Naive thymus-derived CD8-positive, alpha-beta T cell (primary cell): ENCODE measurements at places on chromosomes 2 and 18. TPM values are rescaled to one million over a fixed set of nuclear protein-coding genes. Genes with fewer than 3 reads are reported as not detected.

DNA sequence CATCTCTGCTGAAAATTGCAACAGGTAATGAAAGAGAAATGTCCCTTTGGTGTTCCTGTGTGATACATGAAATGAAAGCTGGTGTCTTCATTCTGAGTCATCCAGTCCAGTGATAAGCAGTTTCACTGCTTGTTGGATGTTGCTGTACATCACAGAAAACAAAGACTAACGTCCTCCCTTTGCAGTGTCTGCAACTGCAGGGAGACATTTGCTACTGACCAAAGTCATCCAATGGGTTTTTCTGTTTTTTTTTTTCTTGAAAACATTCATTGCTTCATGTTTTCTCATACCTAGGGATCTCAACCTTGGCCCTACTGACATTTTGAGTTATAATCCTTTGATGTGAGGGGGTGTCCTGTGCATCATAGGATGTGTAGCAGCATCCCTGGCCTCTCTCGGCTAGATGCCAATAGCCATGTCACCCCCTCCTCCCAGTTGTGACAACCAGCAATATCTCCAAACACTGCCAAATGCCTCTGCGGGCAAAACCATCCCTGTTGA lies 63.6 kb upstream of the FZD5 start:
- no peaks in the 10 kb centered on the region for H3K27me3 ChIP-seq
- DNase-seq, result no peak
- no peak overlapping the region for H3K27ac ChIP-seq
- H3K4me1 ChIP-seq, result no peaks in the 10 kb centered on the region

GRCh38 chr18:49768051-49768391 lies 45.3 kb downstream of the ACAA2 start:
- no peaks in the 10 kb centered on the region for H3K36me3 ChIP-seq
- no peak overlapping the region for H3K27ac ChIP-seq
- no peak overlapping the region for H3K4me3 ChIP-seq
- H3K4me1 ChIP-seq, result no peaks in the 10 kb centered on the region
- no peak for DNase-seq
- H3K27me3 ChIP-seq, result no peaks in the 10 kb centered on the region

- no peak overlapping the region for H3K4me3 ChIP-seq
- H3K27me3 ChIP-seq, result no peaks in the 10 kb centered on the region
- H3K36me3 ChIP-seq, result peaks cover 86% of the 10 kb centered on the region
- H3K27ac ChIP-seq, result no peak overlapping the region
- DNase-seq, result no peak
These were observed 36.3 kb downstream of the SMAD4 start for GRCh38 chr18:51066273-51066672.

DNA sequence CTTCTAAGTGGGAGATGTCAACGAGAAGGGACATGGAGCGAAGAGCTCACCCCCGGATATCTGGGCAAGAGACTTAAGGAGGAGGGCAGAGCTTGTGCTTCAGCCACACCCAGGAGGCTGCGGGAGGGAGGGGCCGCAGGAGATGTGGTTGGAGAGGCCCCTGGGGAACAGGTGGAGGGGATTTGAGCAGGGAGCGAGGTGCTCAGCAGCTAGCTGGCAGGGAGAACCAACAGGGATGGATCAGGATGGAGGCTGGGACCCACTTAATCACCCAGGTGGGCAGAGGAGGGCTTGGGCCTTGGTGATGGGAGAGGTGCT lies 78.3 kb downstream of the MBP start:
- H3K4me3 ChIP-seq, result peak overlapping the region; percentile 90
- peaks cover 71% of the 10 kb centered on the region for H3K4me1 ChIP-seq
- H3K36me3 ChIP-seq, result no peaks in the 10 kb centered on the region
- peak overlapping the region; percentile 99 for H3K27ac ChIP-seq
- DNase-seq, result no peak

DNA sequence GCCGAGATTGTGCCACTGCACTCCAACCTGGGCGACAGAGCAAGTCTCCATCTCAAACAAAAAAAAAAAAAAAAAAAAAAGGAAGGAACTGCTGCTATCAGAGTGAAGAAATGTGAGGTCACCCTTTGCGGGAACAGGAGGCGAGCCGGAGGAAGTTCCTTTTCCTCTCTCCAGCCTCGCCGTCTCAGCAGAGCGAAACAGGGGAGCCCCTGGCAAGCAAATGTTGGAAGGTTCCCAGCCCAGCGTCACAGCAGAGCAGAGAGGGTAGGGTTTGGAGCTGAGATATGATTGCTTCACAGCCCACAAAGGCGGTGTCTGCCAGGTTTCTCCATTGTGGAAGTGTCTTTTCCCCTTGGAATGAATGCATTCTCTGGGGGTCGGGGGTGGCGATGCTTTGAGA lies 28.5 kb downstream of the SLC20A1 start:
- H3K27ac ChIP-seq, result no peak overlapping the region
- H3K4me1 ChIP-seq, result peaks cover 8% of the 10 kb centered on the region
- no peak overlapping the region for H3K4me3 ChIP-seq
- peaks cover 3% of the 10 kb centered on the region for H3K27me3 ChIP-seq
- DNase-seq, result no peak

DNA sequence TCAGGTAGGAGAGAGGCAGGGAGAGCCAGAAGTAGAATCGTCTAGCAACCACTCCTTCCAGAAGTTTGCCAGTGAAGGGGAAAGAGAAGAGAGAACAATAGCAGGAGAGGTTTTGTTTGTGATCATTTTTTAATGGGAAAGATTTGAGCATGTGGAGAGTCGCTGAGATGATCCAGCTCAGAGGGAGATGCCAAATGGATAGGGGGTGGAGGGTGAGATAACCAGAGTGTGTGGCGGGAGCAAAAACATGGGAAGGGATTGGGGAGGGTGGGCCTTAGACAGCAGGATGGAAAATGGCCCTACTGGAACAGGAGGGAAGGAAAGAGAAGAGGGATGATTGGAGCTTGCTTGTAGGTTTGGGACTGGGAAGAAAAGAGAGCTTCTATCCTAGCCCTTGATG lies 269.8 kb downstream of the GLI2 start:
- no peak overlapping the region for H3K27ac ChIP-seq
- H3K4me3 ChIP-seq, result no peak overlapping the region
- H3K27me3 ChIP-seq, result peaks cover 35% of the 10 kb centered on the region
- H3K36me3 ChIP-seq, result peaks cover 2% of the 10 kb centered on the region

- no peak overlapping the region for H3K4me3 ChIP-seq
- no peak for DNase-seq
- H3K36me3 ChIP-seq, result no peaks in the 10 kb centered on the region
- H3K4me1 ChIP-seq, result peaks cover 19% of the 10 kb centered on the region
These were observed 419.9 kb upstream of the HS6ST1 start for GRCh38 chr2:128738446-128739110.

DNA sequence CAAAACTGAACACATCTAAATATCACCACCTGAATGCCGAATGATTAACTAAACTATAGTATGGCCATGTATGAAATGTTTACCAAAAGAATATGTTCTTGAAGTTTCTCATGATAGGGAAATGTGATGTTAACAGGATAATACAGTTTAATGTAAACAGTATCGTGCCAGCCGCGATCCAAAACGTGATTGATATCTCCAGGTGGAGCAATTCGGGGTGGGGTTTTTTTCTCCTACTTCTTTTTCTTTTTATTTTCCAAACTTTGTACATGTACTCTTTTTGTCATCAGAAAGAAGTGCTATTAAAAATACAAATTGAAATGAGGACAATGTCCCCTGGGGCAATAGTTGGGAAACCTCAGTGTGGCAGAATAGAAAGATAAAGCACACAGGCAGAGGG lies 4.0 kb upstream of the BIN1 start:
- no peak overlapping the region for H3K27ac ChIP-seq
- no peak for DNase-seq
- no peaks in the 10 kb centered on the region for H3K36me3 ChIP-seq

- no peak overlapping the region for H3K27ac ChIP-seq
- no peaks in the 10 kb centered on the region for H3K27me3 ChIP-seq
- peaks cover 1% of the 10 kb centered on the region for H3K4me1 ChIP-seq
These were observed 141.1 kb downstream of the CSRNP3 start for GRCh38 chr2:165610591-165611029.

GRCh38 chr18:50162486-50163304 lies 32.3 kb downstream of the MYO5B start:
- H3K4me1 ChIP-seq, result no peaks in the 10 kb centered on the region
- H3K27me3 ChIP-seq, result peaks cover 19% of the 10 kb centered on the region
- no peaks in the 10 kb centered on the region for H3K36me3 ChIP-seq
- no peak overlapping the region for H3K27ac ChIP-seq
- DNase-seq, result no peak
- no peak overlapping the region for H3K4me3 ChIP-seq

- H3K4me3 ChIP-seq, result no peak overlapping the region
- no peaks in the 10 kb centered on the region for H3K36me3 ChIP-seq
- H3K4me1 ChIP-seq, result no peaks in the 10 kb centered on the region
- no peak overlapping the region for H3K27ac ChIP-seq
These were observed 199.2 kb downstream of the KCNS3 start for GRCh38 chr2:18077704-18078103.

DNA sequence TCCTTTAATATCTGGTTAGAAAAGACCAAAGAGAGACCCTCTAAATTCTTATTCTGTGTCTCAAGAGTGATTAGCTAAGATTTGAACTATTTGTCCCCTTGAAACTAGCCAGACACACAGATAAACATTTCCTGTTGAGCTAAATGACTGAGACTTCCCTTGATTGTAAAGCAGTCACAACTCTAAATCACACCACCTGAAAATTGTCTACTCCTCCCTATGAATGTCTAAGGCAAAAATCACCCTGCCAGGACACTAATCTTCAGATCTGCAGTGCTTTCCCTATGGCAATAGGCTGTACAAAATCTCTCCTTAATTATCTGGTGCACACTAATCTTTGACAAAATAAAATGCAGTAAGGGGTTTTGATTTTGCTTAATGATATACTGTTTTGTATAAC lies 200.5 kb upstream of the GULP1 start:
- H3K27ac ChIP-seq, result no peak overlapping the region
- H3K4me1 ChIP-seq, result no peaks in the 10 kb centered on the region
- no peaks in the 10 kb centered on the region for H3K36me3 ChIP-seq
- no peaks in the 10 kb centered on the region for H3K27me3 ChIP-seq
- no peak overlapping the region for H3K4me3 ChIP-seq

- H3K27ac ChIP-seq, result no peak overlapping the region
- H3K36me3 ChIP-seq, result peaks cover 10% of the 10 kb centered on the region
- H3K4me1 ChIP-seq, result peaks cover 3% of the 10 kb centered on the region
These were observed 69.9 kb upstream of the CTLA4 start for GRCh38 chr2:203797712-203798111.

GRCh38 chr2:45765728-45766254 lies 114.3 kb downstream of the PRKCE start:
- H3K27me3 ChIP-seq, result no peaks in the 10 kb centered on the region
- peaks cover 11% of the 10 kb centered on the region for H3K4me1 ChIP-seq
- H3K4me3 ChIP-seq, result no peak overlapping the region
- H3K27ac ChIP-seq, result no peak overlapping the region
- no peak for DNase-seq

DNA sequence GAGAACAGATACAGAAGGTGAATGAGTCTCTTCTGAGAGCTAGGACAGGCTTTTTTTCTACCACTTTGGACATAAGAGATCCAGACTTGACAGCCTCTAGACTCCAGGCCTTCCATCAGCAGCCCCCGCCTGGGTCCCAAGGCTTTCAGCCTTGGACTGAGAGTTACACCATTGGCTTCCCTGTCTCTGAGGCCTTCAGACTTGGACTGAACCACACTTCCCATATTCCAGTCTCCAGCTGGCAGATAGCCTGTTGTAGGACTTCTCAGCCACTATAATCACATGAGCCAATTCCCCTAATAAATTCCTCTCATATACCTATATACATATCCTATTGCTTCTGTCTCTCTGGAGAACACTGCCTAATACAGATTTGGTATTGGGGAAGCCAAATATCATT lies 128.2 kb downstream of the MCFD2 start:
- no peak overlapping the region for H3K4me3 ChIP-seq
- no peak for DNase-seq
- peaks cover 33% of the 10 kb centered on the region for H3K36me3 ChIP-seq
- peaks cover under 1% of the 10 kb centered on the region for H3K27me3 ChIP-seq
- H3K4me1 ChIP-seq, result no peaks in the 10 kb centered on the region

Gene FOXI3
- not detected for polyA plus RNA-seq

Gene SLC39A6
- polyA plus RNA-seq, result 23.0 TPM

Gene DUSP19
- polyA plus RNA-seq, result 0.88 TPM

Gene POTEI
- not detected for polyA plus RNA-seq

Gene NEURL3
- not detected for polyA plus RNA-seq

Gene FEV
- not detected for polyA plus RNA-seq

Gene KLHL41
- polyA plus RNA-seq, result 0.09 TPM

Gene POTEC
- polyA plus RNA-seq, result not detected

Gene LIPG
- not detected for polyA plus RNA-seq

Gene ZSWIM2
- not detected for polyA plus RNA-seq

Gene SNORC
- not detected for polyA plus RNA-seq

Gene CFAP65
- not detected for polyA plus RNA-seq

Gene IL1F10
- polyA plus RNA-seq, result not detected
